AG04450 (cell line): ENCODE measurements at places on chromosomes 13 and 19. TPM values are rescaled to one million over a fixed set of nuclear protein-coding genes. Genes with fewer than 3 reads are reported as not detected.

The PPM1N gene
- polyA plus RNA-seq: 1.5 and 1.8 TPM in 2 replicates

The NECTIN2 gene
- polyA plus RNA-seq: 80.2 and 110 TPM in 2 replicates

The NXNL1 gene
- polyA plus RNA-seq: not detected in 2 replicates

The PLK5 gene
- not detected in 2 replicates for polyA plus RNA-seq

The LRRC63 gene
- polyA plus RNA-seq: not detected in 2 replicates

The TMEM59L gene
- 0.81 and 1.3 TPM in 2 replicates for polyA plus RNA-seq

DNA sequence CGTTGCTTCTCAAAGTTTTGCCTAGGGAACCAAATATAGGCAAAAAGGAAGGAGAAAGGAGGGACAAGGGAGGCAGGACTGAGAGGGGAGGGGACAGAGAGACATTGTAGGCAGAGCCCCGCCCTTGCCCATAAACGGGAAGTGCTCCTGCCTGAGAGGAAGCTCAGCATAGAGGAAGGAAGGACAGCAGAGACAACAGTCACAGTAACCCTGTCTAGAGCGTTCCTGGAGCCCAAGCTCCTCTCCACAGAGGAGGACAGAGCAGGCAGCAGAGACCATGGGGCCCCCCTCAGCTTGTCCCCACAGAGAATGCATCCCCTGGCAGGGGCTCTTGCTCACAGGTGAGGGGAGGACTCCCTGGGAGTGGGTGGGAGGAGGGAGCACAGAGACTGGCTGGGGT is at the start of gene CEACAM21:
Gene CEACAM21, plus strand, starts transcription at position 169 of the 400 bp plus-strand sequence. Its CDS starts 109 bp downstream, at position 278.
- DNase-seq: no peak

- DNase-seq: no peak
Observed at GRCh38 chr13:96898646-96899254, 95.5 kb downstream of the OXGR1 start.
